NCI-H187 (cell line): ENCODE measurements at places on chromosomes 1 and 21.

DNA sequence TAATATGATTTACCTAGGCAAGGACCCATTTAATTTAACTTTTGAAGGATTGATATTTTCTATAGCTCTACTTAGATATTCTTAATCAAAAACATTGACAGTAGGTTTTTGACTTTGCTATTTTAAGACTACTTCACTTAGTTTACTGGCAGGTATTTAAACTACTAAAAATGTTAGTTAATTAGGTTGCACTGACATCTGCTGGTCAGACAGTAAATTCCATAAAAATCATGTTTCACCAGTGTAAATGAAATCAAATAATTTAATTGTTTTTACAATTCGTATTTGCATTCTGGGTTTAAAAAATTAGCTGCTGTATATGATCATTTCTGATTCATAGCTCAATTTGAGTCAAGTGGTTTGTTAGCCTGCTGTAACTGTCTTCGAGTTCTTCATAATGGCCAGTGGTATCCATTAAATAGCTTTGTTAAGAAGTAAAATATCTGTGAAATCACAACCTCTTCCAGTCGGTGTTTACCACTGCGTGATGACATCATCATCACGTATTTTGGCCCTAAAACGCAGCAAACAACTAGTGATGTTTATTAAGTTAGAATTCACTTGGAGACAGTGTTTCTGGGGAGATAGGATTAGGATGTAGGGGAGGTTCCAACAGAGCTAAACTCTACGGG lies 26.2 kb downstream of the EXTL2 start:
- DNase-seq: no peak

GRCh38 chr1:18938707-18939070 lies 17.8 kb downstream of the IFFO2 start:
- no peak for DNase-seq

DNA sequence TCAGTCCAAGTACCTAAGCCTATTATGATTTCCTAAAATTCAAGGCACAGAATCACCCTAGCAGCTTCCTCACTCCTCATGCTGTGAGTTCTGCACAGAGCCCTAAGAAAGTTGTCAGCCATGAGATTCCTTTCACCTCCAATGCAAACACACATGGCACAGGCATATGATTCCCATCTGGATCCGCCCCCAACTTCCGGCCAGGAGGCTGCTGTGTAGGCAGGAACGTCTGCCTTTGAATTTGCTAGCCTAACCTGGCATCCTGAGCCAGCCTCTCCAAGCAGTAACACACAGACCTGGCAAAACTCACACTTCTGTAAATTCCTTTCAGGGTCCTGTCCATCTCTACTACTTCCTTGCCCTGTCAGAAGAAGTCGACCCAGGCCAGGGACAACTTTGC lies 521.1 kb upstream of the BEND5 start:
- DNase-seq: no peak

DNA sequence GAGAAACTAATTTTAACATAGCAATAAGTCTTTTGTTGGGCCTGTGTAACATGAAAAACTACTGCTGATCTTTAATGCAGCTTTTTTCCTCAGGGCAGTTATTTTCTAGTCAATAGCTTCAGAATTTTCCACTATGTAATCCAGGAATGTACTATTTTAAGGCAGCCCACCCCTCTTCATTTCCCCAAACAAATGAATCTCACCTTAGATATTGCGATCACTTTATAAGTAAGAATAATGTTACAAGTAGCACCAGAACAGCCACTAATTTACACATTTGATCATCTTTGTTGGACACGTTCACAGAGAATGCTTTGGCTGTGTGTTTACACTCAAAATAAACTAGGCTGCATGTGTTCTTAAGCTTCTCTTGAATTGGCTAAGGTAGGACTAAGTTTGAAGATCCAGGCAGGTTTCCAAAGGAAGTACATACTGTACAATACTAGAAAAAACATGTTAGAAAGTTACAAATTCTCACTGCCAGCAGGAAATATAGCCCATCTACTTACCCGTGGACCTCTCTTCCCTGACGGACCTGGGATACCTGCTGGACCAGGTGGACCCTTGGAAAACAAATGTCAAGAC lies 41.7 kb downstream of the COL24A1 start:
- DNase-seq: no peak

- no peak for DNase-seq
These were observed 12.4 kb downstream of the UBXN11 start for GRCh38 chr1:26293911-26294463.

- DNase-seq: no peak
These were observed 4.8 kb upstream of the SFN start for GRCh38 chr1:26858160-26858559.

- peak; percentile 79 for DNase-seq
These were observed 20.4 kb downstream of the GPR161 start for GRCh38 chr1:168116327-168116799.

- DNase-seq: no peak
These were observed 484.9 kb downstream of the SETD4 start for GRCh38 chr21:35575280-35575915.

GRCh38 chr1:161241682-161242081 lies 3.7 kb upstream of the NR1I3 start:
- no peak for DNase-seq

GRCh38 chr1:27060891-27061290 lies 48.2 kb upstream of the TENT5B start:
- no peak for DNase-seq

DNA sequence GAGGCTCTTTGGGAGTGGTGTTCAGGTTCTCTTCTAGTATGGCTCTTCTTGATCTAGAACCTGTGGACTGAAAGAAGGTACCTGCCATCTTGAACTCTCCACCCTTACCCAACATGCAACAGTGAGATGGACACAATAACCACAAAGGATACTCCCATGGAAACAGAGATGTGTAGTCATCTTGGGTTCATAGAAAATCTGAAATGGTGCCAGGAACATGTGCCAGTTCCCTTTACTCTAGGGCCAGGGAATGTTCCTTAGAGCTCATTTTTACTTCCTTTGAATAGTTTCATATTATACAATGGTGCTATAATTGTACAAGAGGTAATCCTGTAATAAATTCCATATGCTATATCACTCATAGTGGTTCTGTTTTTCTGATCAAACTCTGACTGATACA lies 13.2 kb upstream of the SCYL3 start:
- DNase-seq: no peak

DNA sequence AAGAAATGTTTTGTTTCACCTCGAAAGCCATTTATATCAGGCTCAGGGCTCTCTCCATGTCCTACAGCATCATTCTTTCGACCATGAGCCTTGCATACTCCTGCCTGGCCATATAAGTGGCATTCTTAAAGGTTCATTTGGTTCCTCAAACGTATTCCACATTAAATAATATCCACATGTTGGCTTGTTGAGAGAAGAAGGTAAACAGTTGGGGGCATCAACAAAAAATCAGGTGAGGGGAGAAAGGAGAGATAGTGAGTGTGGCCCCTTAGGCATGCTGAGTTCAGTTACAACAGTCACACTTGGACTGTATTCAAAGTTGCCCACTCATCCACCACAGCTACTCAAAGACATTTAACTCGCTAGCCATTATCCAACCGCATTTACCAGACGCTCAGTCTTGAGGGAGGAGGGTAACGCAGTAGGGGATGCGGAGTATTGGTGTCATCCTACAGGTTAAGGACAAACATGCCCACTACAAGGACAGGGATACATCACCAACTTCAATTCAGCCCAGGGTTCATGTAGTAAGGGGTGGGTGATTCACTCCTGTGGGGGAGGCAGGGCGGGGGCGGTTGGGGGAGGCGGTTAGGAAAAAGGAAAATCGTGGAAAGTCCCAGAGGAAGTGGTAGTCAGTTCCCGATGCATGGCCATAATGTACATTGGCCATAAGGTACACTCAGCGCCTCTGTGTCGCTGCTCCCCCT lies 1.4 kb downstream of the ZNF697 start:
- no peak for DNase-seq

DNA sequence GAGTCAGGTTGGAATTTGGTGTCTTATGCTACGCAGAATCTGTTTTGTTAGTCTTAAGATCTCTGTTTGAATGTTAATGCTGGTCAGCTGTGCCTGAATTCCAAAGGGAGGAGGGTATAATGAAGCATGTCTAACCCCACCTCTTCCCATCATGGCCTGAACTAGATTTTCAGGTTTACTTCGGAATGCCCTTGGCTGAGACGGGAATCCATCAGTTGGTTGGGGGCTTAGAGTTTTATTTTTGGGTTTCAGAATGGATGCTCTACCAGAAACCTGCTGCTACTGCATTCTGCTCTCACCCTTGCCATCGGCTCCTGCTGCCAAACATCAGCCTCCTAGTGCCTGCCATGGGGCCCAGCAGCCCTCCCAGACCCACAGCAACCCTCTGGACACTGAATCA lies 24.1 kb upstream of the ETV3 start:
- no peak for DNase-seq

GRCh38 chr1:79323239-79324025 lies 316.9 kb upstream of the ADGRL4 start:
- no peak for DNase-seq

- DNase-seq: no peak
These were observed 20.6 kb downstream of the LAMC2 start for GRCh38 chr1:183206538-183207122.

DNA sequence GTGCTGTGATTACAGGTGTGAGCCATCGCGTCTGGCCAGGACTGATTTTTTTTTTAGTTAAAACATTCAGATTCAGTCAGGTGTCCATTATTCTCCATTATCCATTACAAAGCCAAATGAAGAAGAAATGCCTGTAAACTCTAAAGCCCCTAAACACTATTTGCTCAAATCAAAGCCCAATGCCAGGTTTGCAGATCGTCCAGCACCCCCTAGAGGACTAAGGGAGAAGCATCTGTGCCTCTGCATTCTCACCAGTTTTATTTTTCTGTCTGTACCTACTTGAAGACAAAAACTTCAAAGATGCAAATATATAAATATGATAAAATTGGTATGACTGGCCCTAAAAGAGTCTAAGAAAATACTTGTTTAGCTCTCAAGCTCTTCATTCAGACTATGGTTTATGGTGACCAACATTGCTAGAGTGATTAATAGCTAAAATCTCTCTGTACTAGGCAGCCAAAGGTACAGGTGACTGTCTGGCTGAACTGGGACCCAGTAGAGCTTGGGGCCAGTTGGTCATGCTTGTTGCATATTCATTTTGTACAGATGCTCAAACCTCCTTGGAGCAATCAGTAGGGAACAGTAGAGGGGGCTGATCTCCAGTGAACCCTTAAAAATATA lies 138.4 kb downstream of the SYT2 start:
- no peak for DNase-seq

DNA sequence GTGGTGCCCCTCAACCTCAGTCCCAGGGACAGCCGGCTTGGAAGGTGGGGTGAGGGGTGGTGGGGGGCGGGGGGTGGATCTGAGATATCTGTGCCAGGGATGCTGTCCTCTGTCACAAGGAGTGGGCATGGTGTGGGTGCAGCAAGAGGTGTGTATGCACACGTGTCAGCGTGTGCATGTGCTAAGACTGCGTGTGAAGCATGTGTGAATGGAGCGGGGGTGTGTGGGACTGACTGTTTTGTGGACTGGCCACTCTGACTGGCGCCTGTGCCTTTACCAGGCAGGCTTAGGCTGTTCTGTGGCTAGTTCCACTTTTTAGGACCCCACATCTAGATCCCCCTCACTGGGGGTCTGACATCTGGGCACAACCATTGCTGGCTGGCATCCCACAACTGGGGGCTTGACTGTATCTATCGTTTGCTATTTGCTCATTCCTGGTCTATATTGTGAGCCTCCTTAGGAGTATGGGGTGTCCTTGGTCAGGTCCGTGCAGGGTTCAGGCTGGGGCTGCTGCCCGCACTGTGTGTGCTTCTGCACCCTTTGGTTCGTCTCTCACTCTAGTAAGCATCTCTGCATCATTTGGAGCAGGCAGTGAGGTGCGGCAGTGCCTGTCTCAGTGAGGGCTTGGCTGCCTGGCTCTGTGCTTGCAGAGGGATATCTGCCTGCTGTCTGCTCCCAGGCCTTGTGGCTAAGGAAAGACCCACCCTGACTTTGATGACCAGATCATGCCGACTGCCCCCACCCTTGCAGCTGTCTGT lies 1.9 kb downstream of the AMPD2 start:
- DNase-seq: no peak

DNA sequence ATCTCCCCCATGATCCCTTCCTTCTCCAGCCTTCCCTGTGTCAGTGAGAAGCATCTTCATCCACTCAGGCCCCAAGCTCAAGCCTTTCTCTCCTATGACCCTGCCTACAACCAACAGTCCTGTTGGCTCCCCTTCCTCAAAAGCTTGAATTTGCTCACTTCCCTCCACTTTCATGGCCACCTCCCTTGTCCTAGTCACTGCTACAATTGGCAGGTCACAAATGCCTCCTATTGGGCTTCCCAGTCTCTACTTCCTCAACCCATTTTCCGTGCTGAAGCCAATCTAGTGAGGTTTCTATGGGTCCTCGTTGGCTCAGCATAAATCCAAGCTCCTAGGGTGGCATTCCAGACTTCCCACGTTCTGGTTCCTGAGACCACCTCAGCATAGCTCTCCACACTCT lies 40.2 kb upstream of the SLC6A9 start:
- DNase-seq: no peak

DNA sequence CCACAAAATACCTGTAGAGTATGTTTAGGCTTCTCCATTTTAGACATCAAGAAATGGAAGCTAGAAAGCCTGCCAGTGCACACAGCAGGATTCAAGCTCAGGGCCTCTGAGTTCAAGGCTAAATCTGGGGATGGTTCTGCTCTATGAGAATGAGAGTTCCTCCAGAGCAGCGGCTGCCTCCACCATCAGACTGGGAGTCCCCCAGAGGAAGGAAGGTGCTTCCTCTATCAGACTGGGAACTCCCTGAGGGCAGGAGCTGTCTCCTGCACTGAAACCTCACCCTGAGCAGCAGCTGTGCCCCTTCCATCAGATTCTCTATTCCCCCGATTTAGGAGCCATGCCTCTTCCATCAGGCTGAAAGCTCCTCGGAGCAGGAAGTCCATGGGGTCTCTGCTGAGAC lies 20.1 kb downstream of the PLA2G5 start:
- DNase-seq: no peak

DNA sequence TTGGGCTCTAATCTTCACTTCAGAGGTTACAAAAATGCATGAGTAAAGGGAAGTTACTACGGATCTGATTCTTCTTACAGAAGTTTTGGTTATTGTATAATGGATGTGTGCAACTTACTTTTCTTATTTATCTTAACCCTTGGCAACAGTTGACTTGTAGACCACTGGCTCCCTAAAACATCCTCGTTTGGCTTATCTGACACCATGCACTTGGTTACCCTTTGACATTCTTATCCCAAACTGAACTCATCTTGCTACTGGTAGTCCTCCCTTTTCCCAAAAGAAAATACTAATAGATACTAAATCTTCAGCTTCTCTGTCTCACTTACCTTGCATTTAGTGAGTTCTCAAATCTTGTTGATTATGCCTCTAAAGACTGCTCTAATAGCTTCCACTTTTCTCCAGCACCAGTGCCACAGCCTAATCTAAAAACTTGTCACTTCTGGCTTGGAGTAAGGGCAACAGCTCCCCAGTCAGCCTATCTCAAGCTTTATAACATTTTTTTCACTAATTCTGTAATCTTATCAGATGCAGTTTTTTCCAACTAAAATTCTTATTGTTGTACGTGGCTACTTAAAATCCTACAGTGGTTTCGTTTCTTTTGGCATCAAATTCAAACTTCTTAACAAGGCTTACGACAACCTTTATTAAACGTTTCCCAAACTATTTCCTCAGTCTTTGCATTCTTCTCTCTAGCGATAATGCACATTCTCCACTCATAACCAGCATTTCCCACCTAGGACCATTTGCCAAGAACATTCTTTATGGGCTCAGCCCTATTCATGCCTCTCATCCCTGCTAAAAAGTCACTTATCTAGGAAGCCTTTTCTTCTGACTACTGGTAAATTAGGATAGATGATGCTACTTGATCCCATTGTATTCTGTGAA lies 204.2 kb downstream of the KCNT2 start:
- no peak for DNase-seq

- no peak for DNase-seq
These were observed 60.9 kb upstream of the C1orf105 start for GRCh38 chr1:172359491-172359999.

- no peak for DNase-seq
These were observed 90.0 kb downstream of the SELENOF start for GRCh38 chr1:86823821-86824500.
